GDM1 (cell line): ENCODE measurements at places on chromosomes 11 and 22.

DNA sequence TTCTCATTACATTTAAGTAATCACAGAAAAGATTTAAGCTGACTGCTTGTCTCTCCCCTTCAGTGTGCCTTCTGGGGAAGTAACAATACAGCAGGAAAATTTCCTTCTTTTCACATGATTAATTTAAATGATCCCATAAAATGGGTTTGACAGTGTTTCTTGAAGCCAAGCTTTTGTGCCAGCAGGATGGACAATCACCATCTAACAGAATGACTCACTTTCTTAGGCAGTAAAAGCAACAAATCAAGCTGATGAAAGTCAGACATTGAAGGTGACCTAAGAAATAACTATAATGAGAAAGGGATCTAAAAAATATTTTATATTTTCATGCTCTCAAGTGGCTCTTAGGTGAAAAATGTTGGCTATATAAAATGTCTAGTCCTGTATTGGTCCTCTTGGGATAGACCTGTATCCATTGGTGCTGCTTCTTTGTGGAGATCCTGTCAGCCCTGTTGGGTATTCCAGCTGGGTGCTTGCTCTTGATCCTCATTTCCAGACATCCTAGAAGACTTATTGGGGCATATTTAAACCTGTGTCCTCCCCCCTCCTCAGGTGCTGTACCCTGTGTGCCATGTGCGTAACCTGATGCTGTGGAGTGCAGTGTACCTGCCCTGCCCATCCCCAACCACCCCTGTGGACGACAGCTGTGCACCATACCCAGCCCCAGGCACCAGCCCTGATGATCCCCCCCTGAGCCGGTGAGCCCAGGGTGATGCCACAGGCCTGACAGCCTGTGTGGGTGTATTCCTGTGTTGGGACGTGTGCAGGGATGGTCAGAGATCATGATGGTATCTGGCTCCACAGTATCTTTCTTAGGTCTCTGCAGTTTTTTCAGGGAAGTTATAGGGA is 62.7 kb upstream of the HORMAD2 start:
- no peak for DNase-seq

- no peak for DNase-seq
Measured at GRCh38 chr11:914747-915501, 4.3 kb upstream of the CHID1 start.

DNA sequence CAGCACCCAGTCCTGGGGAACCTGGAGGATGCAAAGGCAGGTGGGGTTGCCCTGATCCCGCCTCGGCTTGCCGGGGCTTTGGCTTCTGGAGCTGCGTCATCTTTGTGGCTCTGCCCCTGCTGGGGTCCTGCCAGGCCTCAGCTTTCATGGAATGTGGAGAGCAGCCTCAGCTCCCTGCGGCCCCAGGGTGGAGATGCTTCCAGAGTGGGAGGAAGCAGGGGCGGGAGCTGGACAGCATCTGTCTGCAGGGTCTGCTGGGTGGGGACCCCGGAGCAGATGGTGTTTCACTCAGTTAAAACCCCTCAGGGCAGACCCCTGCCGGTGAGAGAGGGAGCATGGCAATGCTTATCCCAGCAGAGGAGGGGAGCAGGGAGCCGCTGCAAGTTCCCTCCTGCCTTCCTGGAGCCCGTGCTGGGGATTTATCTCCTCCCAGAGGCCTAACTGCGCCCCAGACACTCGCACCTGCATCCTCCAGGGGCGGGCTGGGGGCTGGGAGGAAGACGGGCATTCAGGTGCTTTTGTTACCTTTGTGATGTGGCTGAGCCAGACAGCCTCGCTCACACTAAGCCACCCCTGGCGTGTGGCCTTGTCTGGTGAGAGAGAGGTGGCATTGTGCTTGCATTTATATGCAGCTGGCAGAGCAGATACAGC is 15.7 kb downstream of the GRIK4 start:
- DNase-seq, result no peak

DNA sequence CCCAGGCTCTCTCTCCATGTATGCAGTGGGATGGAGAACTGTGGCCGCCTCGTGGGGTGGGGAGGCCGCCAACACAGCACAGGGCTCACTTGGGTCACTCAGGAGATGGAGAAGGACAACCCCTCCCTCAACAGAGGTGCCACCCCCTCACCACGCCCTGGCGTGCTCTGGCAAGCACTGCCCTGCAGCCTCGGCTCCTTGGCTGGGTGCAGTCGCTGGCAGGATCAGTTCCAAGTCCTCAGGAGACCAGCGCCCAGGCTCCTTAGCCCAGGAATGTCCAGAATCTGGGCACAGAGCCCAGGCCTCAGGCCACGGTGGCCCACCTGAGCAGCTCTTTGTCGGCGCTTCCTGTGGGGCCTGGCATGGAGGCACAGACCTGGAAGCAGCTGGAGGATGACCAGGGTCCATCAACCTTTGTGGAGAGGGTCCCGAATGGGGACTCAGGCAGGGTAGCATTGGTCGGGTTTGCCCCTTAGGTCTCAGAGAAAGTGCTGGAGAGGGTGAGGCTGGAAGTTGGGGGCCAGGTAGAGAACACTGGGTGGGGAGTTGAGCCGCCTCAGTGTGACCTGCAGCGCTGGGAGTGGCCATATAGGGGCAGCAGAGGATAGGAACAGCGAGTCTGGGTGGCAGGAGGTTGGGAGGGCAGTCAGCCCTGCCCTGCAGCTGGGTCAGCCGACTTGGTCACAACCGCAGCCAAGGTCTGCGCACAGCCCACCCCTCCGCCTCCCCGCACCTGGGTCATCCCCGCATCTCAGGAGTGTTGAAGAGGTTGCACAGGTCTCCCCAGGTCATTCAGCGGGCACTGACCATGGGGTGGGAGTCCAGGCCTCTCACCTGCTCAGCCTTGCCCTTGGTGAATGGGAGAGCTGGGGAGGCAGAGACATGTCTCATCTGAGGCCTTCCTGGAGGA is 8.2 kb downstream of the SUSD2 start:
- peak; percentile 45 for DNase-seq

- no peak for DNase-seq
Measured at GRCh38 chr11:33172996-33173395, 11.7 kb upstream of the CSTF3 start.

DNA sequence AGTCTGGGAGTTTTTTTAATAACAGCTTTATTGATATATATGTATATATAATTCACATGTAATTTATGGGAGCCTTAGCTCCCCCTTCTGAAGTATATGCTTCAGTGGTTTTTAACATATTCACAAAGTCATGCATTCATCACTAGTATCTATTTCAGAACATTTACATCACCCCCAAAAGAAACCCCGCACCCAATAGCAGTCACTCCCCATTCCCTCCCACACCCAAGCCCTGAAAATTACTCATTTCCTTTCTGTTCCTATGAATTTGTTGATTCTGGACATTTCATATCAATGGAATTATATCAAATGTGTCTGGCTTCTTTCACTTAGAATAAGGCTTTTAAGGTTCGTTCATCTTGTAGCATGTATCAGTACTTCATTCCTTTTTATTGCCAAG is 35.6 kb upstream of the SYT7 start:
- DNase-seq, result no peak

DNA sequence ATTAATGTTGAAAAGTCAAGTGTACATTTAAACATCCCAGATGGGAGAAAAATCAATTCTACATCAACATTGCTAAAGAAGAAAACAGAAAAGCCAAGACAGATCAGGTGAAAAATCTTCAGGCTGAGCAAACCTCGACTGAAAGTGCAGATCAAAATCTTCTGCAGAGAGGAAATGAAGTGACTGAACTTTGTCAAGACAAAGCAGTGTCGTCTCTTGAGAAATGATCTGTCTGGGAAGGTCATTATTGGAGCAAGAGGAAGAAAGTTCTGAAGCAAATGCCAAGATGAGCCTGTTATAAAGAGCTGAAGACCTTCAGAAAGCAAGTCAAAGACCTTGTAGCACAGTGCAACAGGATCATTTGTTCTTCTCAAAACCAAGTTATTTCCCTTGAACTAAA is 5.8 kb upstream of the PLEKHB1 start:
- DNase-seq, result no peak

DNA sequence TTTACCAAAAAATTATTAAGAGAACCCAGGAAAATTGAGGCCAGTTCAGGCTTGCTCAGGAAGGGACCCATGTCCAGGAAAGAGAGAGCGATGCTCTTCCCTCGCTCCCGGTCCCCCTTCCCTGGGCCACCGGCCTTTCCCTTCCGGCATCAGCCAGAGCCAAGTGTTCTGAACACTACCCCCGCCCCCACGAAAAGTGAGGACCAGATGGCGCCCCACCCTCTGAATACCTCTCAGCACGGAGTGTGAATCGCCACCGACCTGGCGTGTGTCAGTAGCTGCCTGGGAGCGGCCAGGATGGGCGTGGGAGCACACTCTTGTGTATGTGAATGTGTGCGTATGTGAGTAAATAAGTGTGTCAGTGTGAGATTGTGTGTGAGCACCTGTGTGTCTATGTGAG is 20.2 kb downstream of the RPS6KA4 start:
- DNase-seq, result no peak

DNA sequence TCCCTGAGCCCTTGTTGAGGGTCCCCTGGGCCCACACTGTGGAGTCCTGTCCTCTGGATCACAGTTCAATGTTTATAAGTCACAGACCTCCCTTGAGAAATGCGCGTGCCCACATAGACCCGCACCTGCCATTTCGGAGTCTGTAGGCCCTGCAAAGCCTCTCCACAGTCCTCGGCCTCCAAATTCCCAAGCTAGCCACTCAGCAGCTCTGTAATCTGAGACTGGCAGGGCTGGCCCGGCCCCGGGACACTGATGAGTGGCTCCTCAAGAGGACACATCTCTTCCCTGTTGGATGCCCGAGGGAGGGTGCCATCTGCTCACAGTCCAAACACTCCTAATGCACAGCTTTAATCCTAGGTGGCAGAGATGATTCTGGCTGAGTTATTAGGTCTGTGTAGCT is 39.1 kb downstream of the B3GAT1 start:
- no peak for DNase-seq

- DNase-seq, result no peak
Measured at GRCh38 chr11:126153006-126153405, 58.4 kb downstream of the RPUSD4 start.

- DNase-seq, result no peak
Measured at GRCh38 chr11:12166299-12167060, 56.1 kb downstream of the MICAL2 start.
